ENCODE measurements at places on chromosomes 11 and 22. TPM values are rescaled to one million over a fixed set of nuclear protein-coding genes. Genes with fewer than 3 reads are reported as not detected.

The OR2AG1 gene
- polyA plus RNA-seq = not detected

The HTR3B gene
- not detected for polyA plus RNA-seq

GRCh38 chr11:106218106-106218505 is 140.6 kb downstream of the AASDHPPT start:
- DNase-seq = no peak

- no peak for DNase-seq
Measured at GRCh38 chr22:37757663-37758062, 50.1 kb upstream of the GCAT start.

DNA sequence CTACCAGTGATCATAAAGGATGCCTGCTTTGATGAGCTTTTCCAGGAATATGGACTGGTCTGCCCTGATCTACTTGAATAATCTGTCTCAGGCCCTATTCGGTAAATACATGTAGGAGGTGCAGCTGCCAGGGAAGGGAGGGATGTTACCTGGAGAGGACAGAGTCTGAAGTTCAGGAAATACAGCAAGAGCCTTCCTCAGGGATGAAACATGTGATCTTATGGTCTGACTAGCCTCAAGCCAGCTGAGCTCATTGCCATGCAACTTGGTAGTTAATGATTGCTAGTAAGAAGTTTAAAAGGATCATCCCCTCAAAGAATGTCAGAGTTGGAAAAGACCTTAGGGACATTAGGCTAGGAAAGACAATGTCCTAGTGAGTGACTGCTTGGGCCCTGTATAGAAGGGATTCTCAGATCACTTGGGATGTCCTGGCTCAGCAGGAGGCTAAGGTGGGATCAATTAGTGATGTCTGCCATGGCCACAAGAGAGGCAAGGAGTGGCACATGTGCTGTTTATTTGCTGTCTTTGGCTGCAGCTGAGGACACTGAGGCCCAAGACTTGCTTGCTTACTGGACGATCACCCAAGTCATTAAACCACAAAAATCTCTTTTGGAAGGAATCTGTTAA is 18.5 kb downstream of the PTPRJ start:
- DNase-seq = peak; percentile 75

- peak; percentile 72 for DNase-seq
Measured at GRCh38 chr22:46514592-46515207, 22.7 kb downstream of the CELSR1 start.

DNA sequence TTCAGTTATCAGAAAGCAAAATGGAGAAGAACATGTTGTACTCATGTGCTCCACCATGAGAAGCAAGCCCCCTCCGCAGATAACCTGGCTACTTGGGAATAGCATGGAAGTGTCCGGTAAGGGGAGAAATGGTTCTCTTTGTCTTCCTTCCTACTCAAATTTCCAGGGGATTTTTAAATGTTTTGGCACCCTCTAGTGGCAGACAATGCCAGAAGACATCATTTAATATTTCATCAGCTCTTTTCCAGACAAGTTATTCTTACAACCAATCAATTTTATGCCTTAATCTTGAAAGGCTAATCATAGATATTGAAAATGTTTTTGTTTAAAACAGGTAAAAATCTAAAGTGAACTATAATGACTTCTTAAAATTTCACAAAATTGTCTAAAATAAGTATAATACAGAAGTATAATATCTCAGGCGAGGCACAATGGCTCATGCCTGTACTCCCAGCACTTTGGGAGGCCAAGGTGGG is 15.7 kb downstream of the CRTAM start:
- peak; percentile 82 for DNase-seq

GRCh38 chr11:69968396-69969347 is 109.4 kb upstream of the ANO1 start:
- DNase-seq = no peak
